SJSA1 (cell line): ENCODE measurements at places on chromosomes 3 and 15. TPM values are rescaled to one million over a fixed set of nuclear protein-coding genes. Genes with fewer than 3 reads are reported as not detected.

The TAGLN3 gene
- not detected in 2 replicates for total RNA-seq

The SATB1 gene
- 1.1 TPM in 1 of 2 replicates, not detected in the other for total RNA-seq

The MYRIP gene
- total RNA-seq, result 0.06 and 0.11 TPM in 2 replicates

The HTR3E gene
- not detected in 2 replicates for total RNA-seq

The EPHA3 gene
- 0.03 TPM in 1 of 2 replicates, not detected in the other for total RNA-seq

The PATL2 gene
- total RNA-seq, result 0.19 and 0.29 TPM in 2 replicates

The KLF15 gene
- total RNA-seq, result 0.03 and 0.50 TPM in 2 replicates

DNA sequence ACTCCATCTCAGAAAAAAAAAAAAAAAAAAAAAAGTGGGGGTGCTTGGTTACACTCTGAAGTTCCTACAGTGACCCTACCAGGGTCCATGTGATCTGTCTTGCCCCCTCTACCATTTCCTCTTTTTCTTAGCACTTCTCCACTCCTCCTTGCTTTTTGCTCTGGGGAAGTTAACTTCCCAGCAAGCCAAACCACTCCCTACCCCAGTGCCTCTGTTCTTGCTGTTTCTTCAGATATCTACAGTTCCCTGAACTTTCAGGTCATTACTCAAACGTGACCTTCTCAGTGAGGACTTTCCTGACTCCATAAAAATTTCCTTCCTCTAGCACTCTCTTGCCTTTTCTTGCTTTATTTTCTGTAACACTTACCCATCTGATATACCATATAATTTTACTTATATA, 61.1 kb upstream of the GCNT3 start:
- no peak for DNase-seq

DNA sequence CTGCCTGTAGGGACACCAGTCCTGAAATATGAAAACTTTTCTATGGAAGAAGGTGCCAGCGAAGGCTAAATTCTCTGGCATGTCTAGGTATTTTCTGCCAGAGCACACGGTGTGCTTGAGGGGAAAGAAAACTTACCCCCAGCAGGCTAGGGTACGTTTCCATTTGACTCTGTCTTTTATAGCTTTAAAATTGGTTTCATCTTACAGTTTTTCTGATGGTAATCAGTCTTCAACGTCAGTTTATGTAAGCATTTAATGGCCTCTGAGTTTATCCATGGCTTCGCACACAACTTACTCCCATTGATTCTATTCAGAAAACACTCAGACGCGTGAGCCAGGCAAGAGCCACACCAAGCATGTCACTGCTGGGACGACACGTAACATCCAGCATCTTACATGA, 249.7 kb downstream of the ADAMTS17 start:
- no peak for DNase-seq

GRCh38 chr3:20073683-20074082, 33.4 kb downstream of the KAT2B start:
- no peak for DNase-seq

DNA sequence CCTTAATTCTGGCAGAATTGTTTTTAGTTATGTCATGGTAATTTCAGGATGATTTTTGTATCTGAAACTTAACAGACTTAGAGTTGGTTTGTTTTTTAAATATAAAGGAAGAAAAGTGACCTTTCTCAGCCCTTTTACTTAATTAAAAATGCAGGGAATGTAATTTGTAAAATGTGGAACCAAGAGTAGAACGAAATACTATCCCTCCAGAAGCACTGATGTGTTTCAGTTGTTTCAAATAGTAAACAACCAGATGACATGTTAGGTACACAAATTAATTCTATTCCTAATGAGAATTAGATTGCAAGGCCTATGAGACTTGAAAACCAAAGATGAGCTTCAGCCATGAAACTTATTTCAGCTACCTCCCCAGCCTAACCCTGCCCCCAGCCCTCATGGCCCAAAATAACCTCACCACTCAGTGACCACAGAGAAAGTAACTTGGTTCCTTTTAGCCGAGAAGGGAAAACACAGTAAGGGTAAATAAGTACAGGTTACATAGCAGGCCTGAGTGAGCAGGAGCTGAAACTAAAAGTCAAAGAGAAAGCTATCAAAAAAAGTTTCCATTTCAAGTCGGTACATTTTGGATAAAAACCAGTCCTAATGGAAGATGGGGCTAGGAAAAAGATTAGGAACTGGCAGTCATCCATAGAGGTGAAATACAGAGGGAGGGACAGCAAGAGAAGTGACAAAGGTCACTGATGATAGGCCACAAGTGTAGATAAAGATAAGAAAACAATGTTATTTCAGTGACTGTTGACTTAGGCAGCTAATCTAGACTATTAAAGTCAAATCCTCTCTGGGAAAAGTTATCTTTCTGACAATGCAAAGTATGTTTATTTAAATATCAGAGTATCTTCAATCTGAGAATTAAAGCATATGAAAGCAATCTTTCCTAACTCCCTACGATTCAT, 23.2 kb downstream of the SENP8 start:
- DNase-seq, result no peak

DNA sequence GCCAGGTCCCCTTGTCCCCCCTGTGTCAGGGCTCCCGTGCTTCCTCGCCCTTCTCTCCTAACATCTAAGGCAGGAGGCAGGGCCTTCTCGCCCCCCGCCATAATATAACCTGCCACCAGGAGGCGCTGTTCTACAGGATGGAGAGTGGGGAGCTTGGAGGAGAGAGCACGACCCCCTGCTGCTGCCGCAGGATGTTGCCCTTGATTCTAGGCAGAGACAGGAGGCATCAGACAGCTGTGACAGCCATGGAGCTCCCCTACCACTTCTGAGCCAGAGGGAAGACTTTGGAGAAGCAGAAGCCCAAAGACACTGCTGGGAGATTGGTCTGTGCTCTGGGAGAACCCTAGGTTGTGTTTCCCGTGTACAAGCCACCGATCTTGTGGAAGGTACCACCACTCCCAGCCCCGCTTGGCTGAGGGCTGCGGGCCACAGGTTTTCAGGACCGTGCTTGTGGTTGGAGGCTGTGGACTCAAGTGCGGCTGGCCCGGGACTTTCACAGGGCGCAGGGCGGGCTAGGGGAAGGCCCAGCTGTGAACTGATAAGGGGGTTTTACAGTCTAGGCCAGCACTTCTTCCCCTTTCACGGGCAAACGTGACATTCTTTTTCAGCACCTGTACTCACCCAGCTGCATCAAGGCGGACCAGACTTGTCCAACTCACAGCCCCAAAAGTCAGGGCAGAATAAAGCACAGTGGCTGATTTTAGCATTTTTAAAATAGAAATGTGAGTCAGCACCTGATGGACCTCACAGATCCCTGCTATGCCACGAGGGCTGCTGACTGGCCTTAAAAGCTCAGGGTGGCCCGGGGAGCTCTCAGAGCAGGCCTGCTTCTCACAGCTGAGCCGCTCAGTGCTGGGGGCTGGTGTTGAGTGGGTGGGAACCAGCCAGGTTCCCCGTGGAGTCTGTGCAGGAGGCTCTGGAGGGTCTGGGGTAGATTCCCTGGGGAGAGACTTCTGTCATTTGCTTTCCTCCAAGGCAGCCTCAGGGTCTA, 2.6 kb upstream of the TIGIT start:
- peak; percentile 71 for DNase-seq

GRCh38 chr3:8627201-8627940, 17.2 kb downstream of the SSUH2 start:
- DNase-seq, result no peak

- peak; percentile 48 for DNase-seq
Observed at GRCh38 chr3:155870945-155871745, 695 bp downstream of the GMPS start.

- no peak for DNase-seq
Observed at GRCh38 chr15:66308531-66308930, 15.2 kb downstream of the DIS3L start.

DNA sequence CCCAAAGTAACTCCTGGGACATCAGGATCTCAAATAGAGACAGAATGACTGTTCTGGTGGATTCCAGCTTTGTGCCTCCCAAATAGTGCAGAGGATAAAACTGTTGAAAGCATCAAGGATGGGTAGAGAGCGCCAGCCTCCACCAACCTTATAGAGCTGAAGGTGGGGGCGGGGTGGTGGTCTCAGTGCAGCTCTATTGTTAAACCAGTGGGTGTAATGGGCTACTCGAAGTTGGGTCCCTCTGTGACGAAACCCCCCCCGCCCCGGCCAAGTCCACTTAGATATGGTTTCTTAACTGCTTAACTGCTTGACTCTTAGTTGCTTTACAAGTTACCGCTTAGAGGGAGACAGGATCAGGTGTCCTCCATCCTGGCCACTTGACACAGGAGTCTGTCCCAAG, 22.7 kb downstream of the DHX30 start:
- no peak for DNase-seq

GRCh38 chr3:122681974-122682409, 1.4 kb downstream of the PARP14 start:
- no peak for DNase-seq

- DNase-seq, result no peak
Observed at GRCh38 chr3:50609071-50609762, 2.4 kb downstream of the CISH start.

DNA sequence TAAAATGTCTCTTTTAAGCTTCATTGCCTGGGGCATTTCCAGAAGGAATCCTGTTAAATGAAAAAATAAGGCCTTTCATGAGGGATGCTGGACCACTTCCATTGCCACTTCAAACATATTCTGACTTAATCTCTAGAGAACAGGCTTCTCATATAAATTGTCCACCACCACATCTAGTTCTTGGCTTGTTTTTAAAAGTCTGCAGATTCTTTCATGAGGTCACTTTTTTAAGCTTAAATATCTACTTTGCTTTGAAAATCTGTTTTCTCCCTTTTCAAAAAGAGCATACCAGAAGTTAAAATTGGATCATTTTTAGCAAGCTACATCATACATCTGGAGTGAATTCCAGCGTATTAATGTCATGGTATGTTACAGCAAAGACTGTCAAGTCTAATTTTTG, 131.6 kb downstream of the C3orf70 start:
- no peak for DNase-seq

GRCh38 chr3:128082546-128082945, 30.3 kb downstream of the SEC61A1 start:
- no peak for DNase-seq

GRCh38 chr15:50059883-50060282, 59.1 kb downstream of the ATP8B4 start:
- DNase-seq, result no peak

DNA sequence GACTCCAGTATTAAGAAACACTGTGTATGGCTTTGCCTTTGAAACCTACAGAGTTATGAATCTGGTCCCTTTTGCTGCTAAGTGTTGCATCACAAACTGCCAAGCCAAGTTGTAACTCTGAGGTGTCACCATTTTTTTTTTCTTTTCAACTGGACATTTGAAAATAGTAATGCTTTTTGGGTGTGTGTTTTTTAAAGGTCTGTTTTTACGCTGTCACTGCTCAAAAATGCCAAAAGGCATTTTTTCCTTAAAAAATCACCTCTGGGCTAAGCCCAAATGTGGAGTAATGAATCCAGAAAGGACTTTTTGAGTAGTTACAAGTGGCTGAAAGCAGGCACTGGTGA, 9.5 kb downstream of the SMAD3 start:
- peak; percentile 19 for DNase-seq

DNA sequence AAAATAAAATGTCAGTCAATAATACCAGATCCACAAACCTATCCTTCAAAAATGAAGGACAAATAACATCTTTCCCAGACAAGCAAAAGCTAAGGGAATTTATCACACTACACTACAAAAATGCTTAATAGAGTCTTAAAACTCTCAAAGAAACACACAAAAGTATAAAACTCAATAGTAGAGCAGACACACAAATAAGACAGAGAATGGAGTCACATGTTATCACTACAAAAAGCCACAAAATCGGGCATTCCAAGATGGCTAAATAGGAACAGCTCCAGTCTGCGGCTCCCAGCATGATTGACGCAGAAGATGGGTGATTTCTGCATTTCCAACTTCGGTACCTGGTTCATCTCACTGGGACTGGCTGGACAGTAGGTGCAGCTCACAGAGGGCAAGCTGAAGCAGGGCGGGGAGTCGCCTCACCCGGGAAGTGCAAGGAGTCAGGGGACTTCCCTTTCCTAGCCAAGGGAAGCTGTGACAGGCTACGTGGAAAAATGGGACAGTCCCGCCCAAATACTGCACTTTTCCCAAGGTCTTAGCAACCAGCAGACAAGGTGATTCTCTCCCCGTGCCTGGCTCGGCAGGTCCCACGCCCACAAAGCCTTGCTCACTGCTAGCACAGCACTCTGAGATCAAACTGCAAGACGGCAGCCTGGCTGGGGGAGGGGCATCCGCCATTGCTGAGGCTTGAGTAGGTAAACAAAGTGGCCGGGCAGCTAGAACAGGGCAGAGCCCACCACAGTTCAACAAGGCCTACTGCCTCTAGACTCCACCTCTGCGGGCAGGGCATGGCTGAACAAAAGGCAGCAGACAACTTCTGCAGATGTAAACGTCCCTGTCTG, 46.3 kb downstream of the SENP7 start:
- DNase-seq, result no peak

DNA sequence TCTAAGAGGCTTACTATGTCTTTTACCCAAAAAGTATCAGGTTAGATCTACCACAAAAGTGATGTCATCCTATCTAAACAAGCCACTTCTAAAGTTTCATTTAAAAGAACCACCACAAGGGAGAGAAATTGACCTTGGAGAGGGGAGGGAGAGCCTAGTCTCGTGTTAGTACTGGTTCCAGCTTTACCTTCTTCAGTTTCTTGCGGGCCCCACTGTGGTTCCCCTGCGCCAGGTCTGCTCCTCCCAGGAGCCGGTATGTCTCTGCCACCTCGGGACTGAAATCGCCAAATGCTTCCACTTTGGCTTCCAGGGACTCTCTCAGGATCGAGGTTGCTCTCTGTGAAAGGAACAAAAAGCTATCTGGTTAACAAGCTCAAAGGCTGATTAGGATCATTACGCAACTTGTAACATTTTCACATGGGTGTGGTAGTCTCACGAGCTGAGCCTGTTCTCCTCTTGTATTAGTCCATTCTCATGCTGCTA, 51.1 kb downstream of the SYNM start:
- DNase-seq, result no peak

DNA sequence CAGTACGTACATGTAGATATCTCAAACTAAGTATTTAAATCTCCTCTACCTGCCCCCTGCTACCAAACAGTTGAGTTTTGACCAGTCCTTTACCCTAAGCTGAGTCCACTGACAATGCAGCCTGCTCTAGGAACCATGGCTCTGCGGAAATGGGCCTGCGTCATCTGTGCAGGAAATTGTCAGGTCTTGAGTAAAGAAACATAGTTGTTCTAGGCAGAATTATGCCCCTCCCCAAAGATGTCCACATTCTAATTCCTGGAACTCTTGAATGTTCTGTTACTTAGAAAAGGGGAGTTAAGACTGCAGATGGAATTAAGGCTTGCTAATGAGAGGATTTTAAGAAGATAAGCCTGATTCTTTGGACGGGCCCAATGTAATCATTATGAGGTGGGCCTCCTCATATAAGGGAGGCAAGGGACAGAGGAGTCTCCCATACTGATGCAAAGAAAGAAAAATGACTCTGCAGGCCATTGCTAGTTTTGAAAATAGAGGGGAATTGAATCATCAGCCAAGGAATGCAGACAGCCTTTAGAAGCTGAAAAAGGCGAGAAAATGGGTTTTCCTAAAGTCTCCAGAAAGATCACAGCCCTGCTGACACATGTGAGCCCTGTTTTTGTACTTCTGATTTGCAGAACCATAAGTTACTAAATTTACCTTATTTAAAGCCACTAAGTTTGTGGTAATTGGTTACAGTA, 5.5 kb upstream of the VGLL3 start:
- no peak for DNase-seq

GRCh38 chr3:126857928-126858327, 125.0 kb upstream of the PLXNA1 start:
- no peak for DNase-seq

- DNase-seq, result no peak
Observed at GRCh38 chr3:183393625-183394024, 34.8 kb downstream of the MCF2L2 start.

GRCh38 chr3:55567615-55568014, 80.5 kb upstream of the WNT5A start:
- DNase-seq, result no peak
